ENCODE measurements at places on chromosomes 5 and 9. TPM values are rescaled to one million over a fixed set of nuclear protein-coding genes. Genes with fewer than 3 reads are reported as not detected.

The CORO2A gene
- 3.4 TPM for total RNA-seq

The PCDHB12 gene
- not detected for total RNA-seq

DNA sequence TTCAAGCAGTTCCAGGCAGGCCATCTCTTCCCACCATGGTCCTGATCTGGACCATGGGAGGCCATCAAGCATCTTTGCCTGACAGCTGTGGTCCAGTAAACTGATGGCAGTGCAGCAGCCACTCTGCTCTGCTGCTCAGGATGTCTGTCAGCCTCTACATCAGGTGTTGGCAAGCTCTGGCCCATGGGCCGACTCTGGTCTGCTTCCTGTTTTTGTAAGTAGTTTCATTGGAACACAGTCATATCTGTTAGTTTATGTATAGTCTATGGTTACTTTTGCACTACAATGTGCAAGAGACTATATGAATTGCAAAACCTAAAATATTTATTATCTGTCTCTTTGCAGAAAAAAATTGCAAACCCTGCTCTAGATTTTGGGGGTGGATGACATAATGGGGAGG is 225.0 kb downstream of the KCTD16 start:
- no peak for DNase-seq

The OR1L6 gene
- total RNA-seq = not detected

The ARID3C gene
- total RNA-seq = not detected

GRCh38 chr5:122218778-122219177 is 89.4 kb downstream of the ZNF474 start:
- no peak for DNase-seq

GRCh38 chr5:128376577-128376976 is 161.5 kb downstream of the FBN2 start:
- no peak for DNase-seq

DNA sequence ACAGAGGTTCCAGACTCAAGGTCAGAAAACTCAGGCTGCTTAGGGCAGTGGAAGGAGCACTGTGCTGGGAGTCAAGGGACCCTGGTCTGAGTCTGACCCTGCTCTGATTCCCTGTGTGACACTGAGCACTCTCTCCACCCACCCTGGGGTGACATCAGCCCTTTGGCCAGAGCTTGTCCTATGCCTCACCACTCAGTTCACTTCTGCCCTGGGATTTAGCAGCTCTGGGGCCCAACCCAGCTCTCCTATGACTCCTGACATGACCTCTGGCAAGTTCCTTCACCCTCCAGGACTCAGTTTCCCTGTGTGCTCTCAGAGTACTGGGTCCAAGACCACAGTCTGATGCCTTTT is 63.9 kb downstream of the FAM114A2 start:
- DNase-seq = no peak

GRCh38 chr9:5004481-5004880 is 19.4 kb downstream of the JAK2 start:
- DNase-seq = no peak

- no peak for DNase-seq
Observed at GRCh38 chr5:4158750-4159447, 563.3 kb downstream of the IRX1 start.

- peak; percentile 75 for DNase-seq
Observed at GRCh38 chr9:71783120-71783523, 14.8 kb upstream of the CEMIP2 start.

DNA sequence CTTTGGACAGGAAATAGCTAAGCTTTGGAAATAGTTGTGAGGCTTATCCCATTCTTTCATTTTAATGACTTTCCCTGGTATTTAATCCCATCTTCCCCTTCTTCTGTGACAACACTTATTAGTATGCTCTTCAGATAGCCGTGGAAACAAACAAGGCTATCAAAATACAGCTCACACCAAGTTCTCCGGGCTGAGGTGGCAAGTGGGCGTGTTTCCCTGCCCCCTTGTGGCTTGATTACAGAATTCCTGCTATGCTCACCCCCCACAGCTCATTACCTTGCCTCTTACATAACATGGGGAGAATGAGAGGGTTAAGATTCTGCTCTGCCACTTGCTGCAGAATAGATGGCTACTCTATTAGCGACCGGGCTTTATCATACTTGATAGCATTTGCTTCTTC is 437.1 kb upstream of the TLE4 start:
- no peak for DNase-seq

DNA sequence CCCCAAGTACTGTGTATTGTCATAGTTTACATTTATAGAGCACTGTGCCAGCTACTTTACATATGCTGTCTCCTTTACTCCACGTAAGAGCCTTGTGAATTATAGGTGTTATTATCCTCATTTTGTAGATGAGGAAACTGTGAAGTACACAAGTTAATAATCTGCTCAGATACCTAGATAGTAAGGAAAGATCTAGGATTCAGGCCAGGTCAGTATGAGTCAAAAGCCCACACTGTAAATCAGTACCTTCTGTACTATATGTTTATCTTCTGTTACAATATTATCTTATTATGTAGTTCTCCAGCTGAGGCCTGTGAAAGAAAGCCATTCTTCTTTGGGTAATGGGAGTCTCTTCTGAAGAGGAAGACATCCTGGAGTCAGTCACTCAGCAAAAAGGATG is 72.4 kb upstream of the TLX3 start:
- no peak for DNase-seq

The GLE1 gene
- 32.0 TPM for total RNA-seq

The NEUROG1 gene
- not detected for total RNA-seq

GRCh38 chr5:128763321-128763720 is 202.0 kb upstream of the SLC27A6 start:
- DNase-seq = no peak

The LMX1B gene
- total RNA-seq = not detected

DNA sequence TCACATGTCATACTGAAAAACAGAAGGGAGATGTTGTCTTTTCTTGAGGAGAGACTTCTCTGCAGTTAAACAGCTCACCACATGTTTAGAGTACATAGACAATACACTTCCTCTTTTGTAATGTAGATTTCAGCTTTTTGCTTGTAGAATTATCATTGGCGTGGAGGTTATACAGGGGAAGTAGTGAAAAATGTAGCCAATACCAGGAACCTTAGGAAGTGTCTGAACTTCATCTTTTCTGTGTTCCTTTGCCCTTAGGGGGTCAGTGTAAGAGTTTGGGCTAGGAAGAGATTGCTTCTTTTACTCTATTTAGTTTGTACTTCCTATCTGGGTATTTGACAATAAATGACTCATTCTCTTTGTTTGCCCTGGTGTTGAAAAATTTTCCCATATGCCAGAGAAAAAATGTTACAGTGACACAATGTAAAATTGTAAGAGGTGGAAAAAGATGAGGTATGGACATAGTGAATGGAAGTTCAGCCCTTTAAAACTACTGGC is 21.0 kb upstream of the CDKN2B start:
- no peak for DNase-seq

The ZNF354C gene
- 5.2 TPM for total RNA-seq

GRCh38 chr5:124156415-124156996 is 589.9 kb downstream of the ZNF608 start:
- no peak for DNase-seq

DNA sequence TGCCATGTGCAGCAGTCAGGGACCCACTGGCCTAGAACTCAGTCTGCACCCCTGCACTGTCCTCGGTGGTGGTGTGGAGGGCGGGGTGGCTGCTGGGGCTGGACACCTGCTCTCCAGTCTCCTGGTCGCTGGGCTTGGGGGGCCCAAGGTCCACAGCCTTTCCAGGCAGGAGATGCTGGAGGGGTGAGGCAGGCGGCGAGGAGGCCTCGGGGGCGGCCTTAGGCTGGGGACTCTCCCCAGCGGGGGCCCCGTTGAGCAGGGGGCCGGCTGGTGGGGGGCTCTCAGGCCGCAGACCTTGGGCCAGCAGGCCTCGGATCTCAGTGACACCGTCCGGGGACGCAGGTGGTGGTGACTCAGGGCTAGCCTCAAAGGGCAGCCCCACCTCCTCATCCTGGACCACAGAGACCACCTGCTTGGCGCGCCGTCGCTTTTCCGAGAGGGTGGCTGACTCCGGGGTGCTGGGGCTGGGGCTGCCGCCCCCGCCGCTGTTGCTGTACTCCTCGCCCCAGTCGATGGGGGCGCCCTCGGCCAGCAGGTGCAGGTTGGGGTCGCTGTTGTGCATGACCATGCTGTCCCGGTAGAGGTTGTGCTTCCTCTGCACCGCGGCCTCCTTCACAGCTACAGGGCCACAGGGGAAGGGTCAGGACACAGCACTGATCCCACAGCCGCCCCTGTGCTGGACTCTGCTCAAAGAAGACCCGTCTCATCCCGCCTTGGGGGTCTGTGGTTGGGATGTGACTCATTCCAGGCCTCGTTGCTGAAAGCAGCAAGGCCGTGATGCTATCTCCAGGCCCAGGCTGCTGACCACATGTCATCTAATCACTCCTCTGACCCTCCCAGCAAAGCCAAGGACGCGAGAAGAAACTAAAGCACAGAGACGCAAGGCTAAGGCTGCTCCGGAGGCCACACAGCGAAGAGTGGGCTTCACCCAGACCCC is 55.8 kb downstream of the LRSAM1 start:
- no peak for DNase-seq

GRCh38 chr5:153122403-153122802 is 368.1 kb upstream of the GRIA1 start:
- DNase-seq = no peak

The STOM gene
- 12.9 TPM for total RNA-seq

The IL5 gene
- not detected for total RNA-seq

- DNase-seq = no peak
Observed at GRCh38 chr5:153824909-153825308, 213.8 kb downstream of the FAM114A2 start.

DNA sequence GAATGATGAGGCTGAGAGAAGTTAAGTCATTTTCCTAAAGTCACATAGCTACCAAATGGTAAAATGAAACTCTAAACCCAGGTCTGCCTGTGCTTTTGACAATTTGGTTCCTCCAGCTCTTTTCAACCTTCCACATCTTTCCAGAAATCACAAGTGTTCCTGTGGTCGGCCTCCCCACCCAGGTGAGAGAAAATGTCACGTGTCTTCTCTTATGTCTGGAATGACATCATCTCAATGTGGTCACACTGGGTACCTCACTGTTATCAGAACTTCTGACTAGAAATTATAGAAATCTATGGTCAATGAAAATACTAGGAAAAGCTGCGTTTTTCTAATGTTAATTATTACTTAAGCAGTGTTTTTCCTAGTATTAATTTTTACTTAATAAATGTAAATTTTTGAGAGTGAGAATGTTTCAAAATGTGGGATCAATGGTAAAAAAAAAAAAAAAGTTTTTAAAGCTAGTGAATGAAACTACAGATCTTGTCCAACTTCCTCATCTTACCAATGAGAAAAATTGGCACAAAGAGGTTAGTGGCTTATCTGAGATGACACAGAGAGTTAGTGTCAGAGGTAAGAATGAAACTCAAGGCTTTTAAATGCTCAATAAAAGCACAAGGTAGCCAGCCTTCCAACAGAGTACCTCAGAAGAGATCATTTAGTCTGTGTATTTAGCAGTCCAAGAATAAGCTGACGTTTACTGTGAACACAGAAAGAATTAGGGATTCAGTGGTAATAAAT is 228.7 kb upstream of the NR4A3 start:
- DNase-seq = no peak

- no peak for DNase-seq
Observed at GRCh38 chr9:13358128-13358527, 78.6 kb upstream of the MPDZ start.

DNA sequence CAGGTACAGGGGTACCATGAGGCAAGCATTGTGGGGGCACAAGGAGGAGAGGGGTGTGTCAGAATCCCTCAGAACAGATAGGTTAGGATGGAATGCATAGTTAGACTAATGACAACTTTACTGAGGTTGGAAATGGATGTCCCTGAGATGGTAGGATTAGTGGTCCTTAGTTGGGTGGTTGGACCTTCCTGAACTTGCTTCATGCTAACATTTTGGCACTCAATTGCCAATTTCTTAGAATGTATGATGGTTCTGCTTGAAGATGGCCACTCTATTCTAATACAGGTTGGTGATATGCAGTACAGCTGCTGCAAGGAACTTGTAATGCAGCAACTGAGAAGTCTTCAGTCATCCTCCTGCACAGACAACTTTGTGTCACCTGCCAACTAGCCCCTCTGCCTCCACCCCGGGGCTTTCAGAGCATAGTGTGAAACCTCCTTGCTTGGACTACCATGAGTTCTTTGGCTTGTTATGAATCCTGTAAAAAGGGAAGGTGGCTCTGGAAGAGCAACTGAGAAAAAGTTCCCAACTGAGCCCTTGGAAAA is 5.4 kb downstream of the CCNI2 start:
- DNase-seq = no peak

DNA sequence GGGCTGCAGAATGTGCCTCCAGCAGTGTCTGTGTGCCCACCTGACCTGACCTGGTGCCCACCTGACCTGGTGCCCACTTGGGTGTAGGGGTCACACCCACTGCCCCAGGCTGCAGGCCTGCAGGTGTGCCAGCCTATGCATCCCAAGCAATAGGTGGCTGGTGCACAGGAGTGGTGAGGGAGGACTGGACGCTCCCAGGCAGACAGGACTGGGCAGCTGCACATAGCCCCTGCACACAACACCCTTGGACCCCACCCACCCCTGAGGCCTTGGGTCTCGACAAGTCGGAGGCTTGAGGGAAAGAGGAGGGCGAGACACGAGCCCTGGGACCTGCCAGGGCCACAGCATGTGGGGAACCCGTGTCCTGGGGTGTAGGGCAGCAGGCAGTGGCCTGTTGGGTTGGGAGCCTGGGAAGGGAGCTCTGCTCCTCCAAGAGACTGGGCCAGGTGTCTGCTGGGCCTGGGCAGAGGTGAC is 10.8 kb upstream of the NRARP start:
- DNase-seq = no peak

GRCh38 chr9:133064241-133065069 is 2.7 kb downstream of the CEL start:
- no peak for DNase-seq

GRCh38 chr5:33340195-33340594 is 100.6 kb upstream of the TARS1 start:
- no peak for DNase-seq

The GLRA1 gene
- total RNA-seq = not detected

DNA sequence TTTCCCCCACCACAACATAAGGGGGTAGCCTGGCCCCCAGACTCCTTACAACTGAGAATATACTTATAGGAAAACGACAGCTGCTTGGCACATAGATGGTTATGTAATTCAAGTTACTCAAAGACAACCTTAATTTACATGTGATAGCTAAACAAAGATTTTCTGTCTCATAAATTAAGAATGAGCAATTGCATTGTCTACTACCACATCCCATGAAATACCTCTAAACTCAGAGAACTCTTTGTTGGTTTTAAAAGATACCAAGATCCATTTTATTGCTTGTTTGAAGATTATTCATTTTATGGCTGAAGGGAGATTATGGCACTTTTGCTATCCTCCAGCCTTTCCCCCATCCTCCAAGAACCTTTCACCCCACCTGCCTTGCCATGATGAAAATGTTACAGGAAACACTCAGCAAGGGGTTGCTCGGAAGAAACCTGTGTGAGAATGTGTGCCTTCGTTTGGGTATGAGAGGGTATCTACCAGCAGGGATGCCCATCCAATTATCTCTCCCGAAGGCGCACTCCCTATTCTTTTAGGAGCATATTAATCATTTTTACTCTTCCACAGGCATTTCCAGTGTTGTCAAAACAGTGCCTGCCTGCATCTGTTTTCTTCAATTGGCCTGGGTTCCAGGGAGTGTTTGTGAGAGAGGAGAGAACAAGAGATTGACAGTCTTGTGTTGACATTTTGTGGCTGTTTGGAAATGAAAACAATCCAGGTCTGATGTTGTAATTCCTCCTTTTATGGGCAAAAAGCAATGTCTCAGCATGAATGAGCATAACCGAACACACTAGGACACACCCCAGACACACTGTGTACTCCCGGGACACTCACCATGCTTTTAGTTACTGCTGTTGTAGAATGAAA is 208.0 kb upstream of the ANKRD55 start:
- DNase-seq = no peak

Measured in naive thymus-derived CD4-positive, alpha-beta T cell (primary cell).